ENCODE measurements at places on chromosomes 11 and 22.
A peak's percentile ranks its signal among the peaks of the same experiment; 100 is the strongest.

DNA sequence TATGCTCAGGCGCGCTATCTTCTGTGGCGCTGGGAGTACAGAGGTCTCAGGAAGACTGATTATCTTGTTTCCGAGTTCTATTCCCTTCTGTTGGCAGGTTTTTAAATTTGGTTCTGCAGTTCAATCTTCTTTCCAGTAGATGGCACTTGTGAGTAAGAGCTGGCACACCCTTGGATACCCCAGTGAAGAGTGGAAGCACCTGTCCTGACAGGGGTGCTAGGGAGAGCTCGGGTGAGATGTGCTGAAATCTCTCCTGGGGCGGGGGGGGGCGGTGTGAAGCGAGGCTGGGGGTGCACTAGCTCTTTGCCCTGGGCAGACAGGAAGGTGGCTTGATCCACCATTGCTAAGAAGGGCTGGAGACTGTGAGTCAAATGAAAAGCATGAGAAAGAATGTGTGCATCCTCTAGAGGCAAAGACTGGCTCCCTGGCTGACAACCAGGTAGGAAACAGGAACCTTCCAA is 679.9 kb upstream of the CCDC179 start:
- no peak for DNase-seq

GRCh38 chr11:60849641-60850520 is 5.9 kb downstream of the PTGDR2 start:
- no peak for DNase-seq

DNA sequence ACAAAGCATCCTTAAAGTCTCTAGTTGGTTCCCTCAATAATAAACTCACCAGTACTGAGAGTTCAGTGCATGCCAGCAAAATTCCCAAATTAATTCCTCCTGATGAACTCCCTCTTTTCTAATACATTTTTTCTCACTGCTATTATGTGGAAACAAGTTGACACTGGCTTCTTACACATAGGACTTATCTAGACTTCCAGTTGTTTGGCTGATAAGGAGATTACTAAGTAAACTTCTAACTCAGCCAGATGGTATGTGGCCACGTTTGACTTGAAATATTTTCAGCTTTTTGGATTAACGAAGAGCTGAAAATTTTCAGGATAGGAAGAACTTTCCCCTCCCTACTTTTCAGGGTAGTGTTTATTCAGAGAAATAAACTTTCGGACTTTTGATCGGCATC is 1154.2 kb upstream of the TENM4 start:
- DNase-seq, result no peak

DNA sequence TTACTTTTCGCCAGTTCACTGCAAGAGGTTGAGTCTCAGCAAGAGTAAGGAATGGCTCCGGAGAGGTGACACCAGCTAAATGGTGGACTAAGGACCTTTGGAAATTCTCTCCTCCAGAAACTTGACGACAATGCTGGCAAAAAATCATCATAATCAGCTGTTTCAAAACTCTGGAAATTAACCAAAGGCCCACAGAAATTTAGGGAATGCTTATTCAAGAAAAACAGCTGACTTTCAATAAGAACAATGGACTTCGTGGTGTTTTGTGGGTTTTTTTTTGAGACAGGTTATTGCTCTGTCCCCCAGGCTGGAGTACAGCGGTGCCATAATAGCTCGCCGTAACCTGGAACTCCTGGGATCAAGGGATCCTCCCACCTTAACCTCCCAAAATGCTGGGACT is 68.4 kb upstream of the SEPTIN5 start:
- no peak for DNase-seq

DNA sequence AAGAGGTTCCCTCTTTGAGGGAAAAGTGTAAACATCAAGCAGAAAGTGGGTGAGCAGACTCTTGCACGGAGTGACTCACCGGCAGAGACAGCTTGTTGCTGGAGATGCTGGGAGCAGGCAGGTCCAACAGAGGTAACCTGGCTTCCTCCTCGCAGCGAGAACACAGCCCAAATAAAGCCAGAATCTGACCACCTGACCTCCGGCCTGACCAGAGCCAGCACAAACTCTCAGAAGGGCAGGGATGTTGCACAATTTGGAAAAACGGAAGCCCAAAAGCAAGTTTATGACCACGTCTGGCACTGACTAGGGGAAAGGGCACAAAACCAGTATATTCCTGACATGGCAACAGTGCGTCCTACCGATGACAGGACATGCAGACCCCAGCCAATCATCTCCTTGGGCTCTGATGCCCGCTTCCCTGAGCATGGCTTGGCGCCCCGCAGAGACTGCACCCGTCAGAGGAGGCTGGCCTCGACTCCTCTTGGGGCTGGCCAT is 5.4 kb downstream of the SMCO4 start:
- no peak for DNase-seq

GRCh38 chr11:69200331-69201065 is 44.8 kb downstream of the SMIM38 start:
- DNase-seq, result no peak

- DNase-seq, result no peak
These were observed 5.9 kb upstream of the C11orf91 start for GRCh38 chr11:33706546-33706945.

- no peak for DNase-seq
These were observed 129.5 kb upstream of the SESN3 start for GRCh38 chr11:95360377-95361075.

GRCh38 chr11:57162179-57162898 is 19.4 kb upstream of the LRRC55 start:
- DNase-seq, result no peak

GRCh38 chr11:28243581-28243980 is 135.4 kb downstream of the METTL15 start:
- no peak for DNase-seq

- no peak for DNase-seq
These were observed 16.8 kb downstream of the ZDHHC24 start for GRCh38 chr11:66529069-66529468.

DNA sequence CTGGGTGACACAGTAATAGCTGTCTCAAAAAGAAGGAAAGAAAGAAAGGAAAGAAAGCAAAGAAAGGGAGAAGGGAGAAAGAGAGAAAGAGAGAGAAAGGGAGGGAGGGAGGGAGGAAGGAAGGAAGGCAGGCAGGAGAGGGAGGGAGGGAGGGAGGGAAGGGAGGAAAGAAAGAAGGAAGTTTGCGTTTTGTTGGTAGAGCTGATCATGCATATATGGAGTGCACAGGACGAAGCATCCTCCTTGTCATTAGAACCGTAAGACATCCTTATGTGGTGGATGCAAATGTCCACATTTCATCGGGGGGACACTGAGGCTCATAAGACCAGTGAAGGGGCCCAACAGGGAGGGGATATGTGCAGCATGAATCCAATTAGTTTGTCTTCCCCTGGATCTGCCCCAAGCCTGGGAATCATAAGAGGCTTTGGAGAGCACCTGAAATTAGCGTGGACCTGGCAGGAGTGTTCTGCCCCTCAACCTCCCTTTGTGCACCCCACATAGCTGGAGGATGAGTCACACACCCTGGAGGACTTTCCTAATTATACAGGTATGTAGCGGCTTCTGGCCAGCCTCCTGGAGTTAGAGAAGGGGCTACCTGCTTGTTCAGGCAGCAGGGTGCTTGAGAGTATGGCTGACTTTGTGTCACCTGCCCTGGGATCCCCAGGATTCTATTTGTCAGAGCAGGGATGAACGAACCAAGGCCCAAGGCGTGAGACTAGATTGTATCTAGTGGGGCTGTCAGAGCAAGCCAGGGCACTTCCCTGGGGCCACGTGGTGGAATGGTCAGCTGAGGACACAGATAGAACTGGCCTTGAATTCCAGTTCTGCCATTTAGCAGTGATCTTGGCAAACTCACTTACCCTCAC is 119.7 kb upstream of the CD82 start:
- no peak for DNase-seq

DNA sequence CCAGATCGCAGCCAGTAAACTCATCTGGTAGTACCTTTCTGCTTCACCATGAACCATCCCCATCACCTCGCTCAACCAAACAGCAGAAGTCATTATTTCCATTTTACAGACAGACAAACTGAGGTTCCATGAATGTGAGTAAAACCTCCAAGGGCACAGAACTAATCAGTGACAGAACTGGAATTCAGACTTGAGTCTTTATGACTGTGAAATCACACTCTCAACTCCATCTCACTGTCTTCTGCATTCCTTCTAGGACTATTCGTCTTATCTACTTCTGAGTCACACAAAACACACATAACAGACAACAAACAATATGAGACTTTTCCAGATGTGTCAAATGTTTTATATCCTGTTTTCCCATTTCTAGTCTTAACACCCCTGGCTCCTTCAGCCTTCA is 9.3 kb upstream of the NUP50 start:
- no peak for DNase-seq

GRCh38 chr22:50085211-50085972 is at the start of gene MLC1:
TSS of gene MLC1 (minus strand) at chr22:50085426. CDS start at chr22:50084902, 524 bp downstream.
- peak; percentile 6 for DNase-seq

DNA sequence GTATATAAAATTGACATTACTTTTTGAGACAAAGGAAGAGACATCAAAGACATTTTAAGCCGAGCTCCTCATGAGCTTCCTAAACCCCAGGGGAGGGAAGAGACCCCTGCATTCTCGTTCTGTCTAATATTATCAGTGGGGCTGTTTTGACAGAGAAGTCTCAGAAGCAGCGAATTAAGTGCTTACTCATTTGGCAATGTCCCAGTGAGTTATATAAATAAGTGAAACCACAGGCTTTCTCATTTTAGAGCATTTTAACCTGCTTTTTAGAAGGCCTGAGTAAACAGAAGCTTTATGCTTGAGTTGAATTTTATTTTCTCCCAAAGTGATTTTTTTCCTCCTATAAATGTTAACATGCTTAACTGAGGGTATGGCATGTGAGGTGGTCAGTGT is 23.2 kb upstream of the C1QTNF4 start:
- no peak for DNase-seq

DNA sequence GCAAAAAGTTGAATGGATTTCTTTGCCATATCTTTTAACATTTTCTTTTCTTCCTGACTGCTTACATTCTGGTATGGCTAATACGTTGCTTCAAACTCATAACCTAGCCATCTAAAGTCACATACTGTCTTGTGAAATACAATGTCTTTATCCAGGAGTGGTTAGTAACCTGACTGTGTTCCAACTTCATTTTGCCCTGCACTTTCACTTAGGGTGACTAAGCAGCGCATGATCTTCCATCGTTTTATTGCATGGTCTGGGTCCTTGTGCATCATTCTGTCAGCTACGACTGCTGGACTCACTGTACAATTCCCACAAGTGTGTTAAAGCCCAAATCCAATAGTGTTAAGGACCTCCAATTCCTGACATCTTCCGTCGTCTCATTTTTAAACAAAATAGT is 403.2 kb downstream of the NTM start:
- DNase-seq, result no peak

DNA sequence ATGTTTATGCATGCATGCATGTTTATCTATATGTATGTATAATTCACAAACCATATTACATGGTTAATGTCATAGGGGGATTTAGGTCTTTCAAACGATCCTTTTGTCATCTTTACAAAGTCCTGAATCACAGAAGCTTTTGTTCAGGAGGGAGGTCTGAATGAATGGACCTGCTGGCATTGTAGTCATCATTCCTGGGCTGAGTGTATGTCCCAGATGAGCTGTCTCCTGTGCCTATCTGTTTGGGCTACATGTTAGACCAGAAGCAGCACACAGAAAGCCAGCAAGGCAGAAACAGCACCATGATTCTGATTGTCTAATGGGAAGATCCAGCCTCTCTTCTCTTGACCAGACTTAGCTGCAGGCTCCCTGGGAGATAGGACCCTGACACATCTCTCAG is 69.5 kb downstream of the ADM start:
- no peak for DNase-seq

DNA sequence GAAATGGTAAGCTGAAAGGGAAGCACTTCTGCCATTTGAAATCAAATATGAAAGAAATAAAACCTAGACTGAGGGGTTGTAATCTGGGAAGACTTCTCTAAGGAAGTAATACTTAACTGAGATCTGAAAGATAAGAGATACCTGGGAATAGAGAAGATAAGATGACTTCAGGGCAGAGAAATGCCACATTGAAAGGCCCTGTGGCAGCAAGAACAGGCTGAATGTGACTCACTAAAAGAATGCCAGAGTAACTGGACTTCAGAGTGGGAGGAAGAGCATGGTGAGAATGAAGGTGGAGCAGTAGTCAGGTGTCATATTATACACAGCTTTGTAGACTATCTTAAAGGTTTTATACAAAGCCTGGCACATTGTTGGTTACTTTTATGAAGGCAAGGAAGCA is 17.6 kb downstream of the CALCA start:
- DNase-seq, result no peak

- DNase-seq, result no peak
These were observed 91.1 kb downstream of the BRD1 start for GRCh38 chr22:49736538-49736937.

- no peak for DNase-seq
These were observed 127.0 kb downstream of the MRTFA start for GRCh38 chr22:40509401-40510134.

- DNase-seq, result no peak
These were observed 65.4 kb downstream of the MAPK1 start for GRCh38 chr22:21802056-21802455.

- DNase-seq, result no peak
These were observed 433.5 kb upstream of the FAT3 start for GRCh38 chr11:91791171-91791468.

DNA sequence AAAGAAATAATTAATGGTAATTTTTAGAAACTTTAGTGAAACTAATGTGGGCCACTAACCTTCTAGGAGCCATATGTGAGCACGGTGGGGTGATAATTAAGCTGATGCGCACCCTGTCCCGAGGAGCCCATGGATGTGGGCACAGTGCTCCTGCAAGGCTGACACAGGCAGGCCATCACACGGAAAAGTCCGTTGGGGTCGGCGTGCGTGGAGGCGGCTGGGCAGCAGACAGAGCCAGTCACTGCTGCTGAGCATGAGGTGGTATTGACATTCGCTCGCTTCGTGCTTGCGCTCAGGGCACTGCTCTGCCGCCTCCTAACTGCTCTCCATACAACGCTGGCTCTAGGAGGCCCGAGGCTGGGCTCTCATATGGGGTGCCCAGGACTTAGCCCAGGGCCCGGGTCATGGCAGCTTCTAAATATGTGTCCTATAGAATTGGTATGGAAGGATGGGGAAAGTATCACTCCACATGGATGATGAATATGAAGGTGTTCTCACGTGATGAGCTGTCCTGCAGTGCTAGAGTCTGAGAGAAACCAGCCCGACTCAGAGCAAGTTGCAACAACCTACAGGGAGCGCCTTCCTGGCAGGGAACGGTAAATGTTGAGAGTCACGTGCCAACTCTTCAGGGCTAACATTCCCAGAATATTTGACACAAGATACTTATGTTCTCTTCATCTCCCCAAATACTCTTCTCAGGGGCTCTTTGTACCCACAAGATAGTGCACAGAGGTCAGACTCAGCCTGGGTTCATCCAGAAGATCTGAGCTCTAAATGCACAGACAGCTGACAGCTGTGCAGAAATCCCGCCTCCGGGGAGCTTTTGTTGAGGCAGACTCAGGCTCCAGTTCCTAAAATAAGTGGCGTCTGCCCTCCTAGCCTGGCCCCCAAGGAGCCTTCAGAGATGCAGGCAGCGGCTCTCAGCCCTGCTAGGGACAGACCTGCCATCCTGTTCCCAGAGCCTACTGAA is 50.6 kb upstream of the ARFGAP3 start:
- no peak for DNase-seq

- DNase-seq, result no peak
These were observed 96.9 kb downstream of the SBF2 start for GRCh38 chr11:10197091-10197490.

Data from stimulated activated CD4-positive, alpha-beta T cell treated with anti-CD3 and anti-CD28 coated beads, Interleukin-4, amount 100 ng/mL, for 4 hours (primary cell).